Chondrocyte (in vitro differentiated cells): ENCODE measurements at places on chromosomes 2 and 18. TPM values are rescaled to one million over a fixed set of nuclear protein-coding genes. Genes with fewer than 3 reads are reported as not detected.

GRCh38 chr2:186590350-186590758 lies 498 bp downstream of the ITGAV start:
- no peaks in the 10 kb centered on the region for H3K27me3 ChIP-seq
- peaks cover 47% of the 10 kb centered on the region for H3K4me1 ChIP-seq
- H3K27ac ChIP-seq, result peak overlapping the region; percentile 96
- no peak for DNase-seq
- H3K4me3 ChIP-seq, result peak overlapping the region; percentile 88
- no peaks in the 10 kb centered on the region for H3K36me3 ChIP-seq

DNA sequence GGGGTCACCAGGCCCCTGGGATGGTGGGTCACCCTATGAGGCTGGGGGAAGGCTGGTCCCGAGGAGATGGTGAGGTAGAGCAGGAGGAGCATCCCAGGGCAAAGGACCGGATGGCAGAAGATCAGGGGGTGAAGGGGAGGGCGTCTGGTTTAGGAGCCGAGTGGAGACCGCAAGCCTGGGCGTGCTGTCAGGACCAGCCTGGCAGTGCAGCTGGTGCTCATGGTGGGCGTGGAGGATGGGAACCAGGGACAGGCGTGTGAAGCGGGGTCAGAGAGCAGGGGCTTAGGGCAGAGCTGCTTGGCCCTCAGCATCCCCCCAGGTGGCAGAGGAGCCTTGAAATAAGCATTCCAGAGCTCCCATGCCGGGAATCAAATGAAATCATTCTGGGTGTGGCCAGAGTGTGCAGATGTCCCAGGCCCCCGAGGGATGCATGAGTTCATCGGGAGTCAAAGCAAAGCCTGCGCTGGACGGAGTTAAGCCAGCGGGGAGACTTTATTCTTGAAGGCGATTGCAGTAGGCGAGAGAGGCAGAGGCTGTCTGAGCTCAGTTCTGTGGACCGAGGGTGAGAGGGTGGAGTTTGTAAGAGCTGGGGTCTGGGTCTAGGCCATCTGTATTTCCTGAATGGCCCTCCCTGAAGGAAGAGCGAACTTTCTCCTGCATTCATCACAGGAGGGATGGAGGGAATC lies 33.1 kb upstream of the MBP start:
- H3K4me1 ChIP-seq, result peaks cover 26% of the 10 kb centered on the region
- no peak overlapping the region for H3K4me3 ChIP-seq
- no peaks in the 10 kb centered on the region for H3K36me3 ChIP-seq
- no peak overlapping the region for H3K27ac ChIP-seq
- peaks cover 1% of the 10 kb centered on the region for H3K27me3 ChIP-seq

- no peaks in the 10 kb centered on the region for H3K4me1 ChIP-seq
- peaks cover 8% of the 10 kb centered on the region for H3K36me3 ChIP-seq
- peaks cover 17% of the 10 kb centered on the region for H3K27me3 ChIP-seq
- no peak overlapping the region for H3K27ac ChIP-seq
- H3K4me3 ChIP-seq, result no peak overlapping the region
Measured at GRCh38 chr2:197827618-197828017, 23.2 kb downstream of the PLCL1 start.

DNA sequence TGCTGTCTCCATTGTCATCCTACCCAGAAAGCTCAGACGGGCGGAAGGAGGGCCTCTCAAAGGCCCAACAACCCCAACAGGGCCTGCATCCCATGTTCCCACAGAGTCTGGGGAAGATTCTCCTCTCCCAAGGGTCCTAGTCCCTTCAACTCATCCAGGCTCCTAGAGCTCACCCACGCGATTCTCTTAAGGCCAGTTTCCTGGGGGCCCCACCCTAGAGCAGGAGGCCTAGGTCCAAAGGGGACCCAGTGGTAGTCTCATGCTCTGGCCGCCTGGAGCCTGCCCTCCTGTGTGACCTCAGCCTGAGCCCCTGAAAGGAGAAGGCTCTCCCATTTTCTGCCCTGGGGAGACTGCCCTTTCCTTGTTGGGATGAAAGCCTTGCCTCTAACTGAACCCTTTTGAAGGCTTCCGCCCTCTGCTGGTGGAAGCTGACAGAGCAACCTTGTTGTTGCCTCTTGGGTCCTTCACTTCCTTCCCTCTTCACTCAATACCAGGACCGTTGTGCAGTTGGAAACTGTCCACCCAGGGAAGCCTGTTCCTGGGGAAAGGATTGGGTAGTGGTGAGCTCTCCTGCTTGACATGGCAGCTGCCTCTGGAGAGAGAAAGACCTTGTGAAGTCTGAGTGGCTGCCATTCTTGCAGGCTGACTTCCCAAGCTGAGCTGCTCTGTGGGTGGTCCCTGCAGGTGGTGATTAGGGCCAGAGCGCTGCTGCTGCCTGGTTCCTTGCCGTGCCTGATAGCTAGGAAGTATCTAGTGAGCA lies 86.0 kb upstream of the ALPP start:
- peaks cover 8% of the 10 kb centered on the region for H3K36me3 ChIP-seq
- H3K4me1 ChIP-seq, result peaks cover under 1% of the 10 kb centered on the region
- no peak overlapping the region for H3K27ac ChIP-seq
- H3K27me3 ChIP-seq, result no peaks in the 10 kb centered on the region

- H3K36me3 ChIP-seq, result no peaks in the 10 kb centered on the region
- H3K27me3 ChIP-seq, result no peaks in the 10 kb centered on the region
- H3K4me3 ChIP-seq, result no peak overlapping the region
- peaks cover 27% of the 10 kb centered on the region for H3K4me1 ChIP-seq
- DNase-seq, result no peak
Measured at GRCh38 chr2:231634951-231635875, 42.5 kb downstream of the TEX44 start.

The GREB1 gene
- total RNA-seq, result 0.52 to 2.2 TPM (median 1.6 TPM) in 3 replicates

The SERPINB3 gene
- not detected in 3 replicates for total RNA-seq
